Activated CD4-positive, alpha-beta T cell treated with anti-CD3 and anti-CD28 coated beads, Interleukin-2, amount 50 U/mL, for 4 hours (primary cell): ENCODE measurements at places on chromosomes 4 and X.
A peak's percentile ranks its signal among the peaks of the same experiment; 100 is the strongest.

DNA sequence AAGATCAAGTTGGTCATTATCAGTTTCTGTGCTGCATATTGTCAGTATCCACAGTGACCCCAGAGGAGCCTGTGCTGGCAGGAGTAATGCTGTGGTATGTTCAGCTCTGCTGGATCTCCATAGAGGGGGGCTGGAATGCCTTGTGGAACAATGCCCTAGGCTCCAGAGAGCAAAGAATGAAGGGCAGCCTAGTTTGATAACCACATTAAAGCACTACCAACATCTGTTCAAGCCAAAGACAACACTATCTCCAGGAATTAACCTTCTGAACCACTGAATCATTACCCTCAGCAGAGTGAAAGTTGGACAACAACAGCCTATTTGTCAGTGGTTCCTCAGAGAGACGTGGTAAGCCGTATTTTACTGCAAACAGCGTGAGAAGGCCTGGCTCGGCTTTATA, 192.3 kb upstream of the CXorf66 start:
- no peak for DNase-seq

DNA sequence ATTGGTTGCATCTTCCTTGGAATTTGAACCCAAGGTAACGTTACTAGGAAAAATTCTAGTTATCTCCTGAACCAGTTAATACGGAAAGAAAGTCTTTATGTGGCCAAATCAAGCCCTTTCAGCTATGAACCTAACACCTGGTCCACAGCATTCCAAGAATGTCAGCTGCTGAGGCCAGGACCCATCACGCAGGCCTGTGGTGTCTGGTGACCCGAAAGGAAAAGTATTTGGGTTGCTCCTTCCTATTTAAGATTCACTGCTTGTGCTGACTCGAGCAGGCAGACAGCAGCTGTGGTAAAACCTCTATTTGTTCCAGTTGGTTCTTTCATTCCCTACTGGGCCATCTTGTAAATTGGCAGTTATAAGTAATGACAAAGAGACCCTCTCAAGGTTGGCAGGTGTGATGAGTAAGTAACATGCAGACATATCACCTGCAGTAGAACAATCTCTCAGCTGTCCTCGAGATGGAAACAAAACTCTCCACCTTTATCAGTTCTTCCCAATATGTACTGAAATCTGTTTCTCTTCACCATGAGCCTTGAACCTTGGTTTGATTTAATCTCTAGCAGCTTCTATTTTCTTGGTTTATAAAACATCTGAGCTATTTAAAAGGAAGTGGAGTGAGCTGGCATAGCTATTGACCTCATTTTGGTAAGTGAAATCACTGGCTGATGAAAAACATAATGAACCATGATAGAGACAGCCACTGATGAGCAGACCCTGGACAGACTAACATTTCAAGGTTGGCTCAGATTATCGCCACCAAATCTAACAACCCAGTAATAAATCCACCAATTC, 182.1 kb upstream of the SMIM31 start:
- no peak for DNase-seq

GRCh38 chr4:176654565-176655216, 138.0 kb downstream of the VEGFC start:
- DNase-seq = no peak

- no peak for DNase-seq
Observed at GRCh38 chr4:1177274-1178141, 5.1 kb upstream of the SPON2 start.

- no peak for DNase-seq
Observed at GRCh38 chr4:156962528-156962974, 9.0 kb downstream of the PDGFC start.

GRCh38 chr4:114659386-114660008, 60.9 kb downstream of the UGT8 start:
- peak; percentile 3 for DNase-seq

- DNase-seq = no peak
Observed at GRCh38 chrX:47232803-47233332, at the start of gene USP11. USP11 (plus strand) TSS chrX:47233009; CDS start chrX:47233044, 35 bp downstream.

GRCh38 chr4:183747931-183748670, 89.0 kb downstream of the TRAPPC11 start:
- DNase-seq = no peak

- no peak for DNase-seq
Observed at GRCh38 chrX:11579636-11580600, 85.8 kb downstream of the ARHGAP6 start.

- no peak for DNase-seq
Observed at GRCh38 chr4:63036159-63036866, 1372.9 kb downstream of the TECRL start.

DNA sequence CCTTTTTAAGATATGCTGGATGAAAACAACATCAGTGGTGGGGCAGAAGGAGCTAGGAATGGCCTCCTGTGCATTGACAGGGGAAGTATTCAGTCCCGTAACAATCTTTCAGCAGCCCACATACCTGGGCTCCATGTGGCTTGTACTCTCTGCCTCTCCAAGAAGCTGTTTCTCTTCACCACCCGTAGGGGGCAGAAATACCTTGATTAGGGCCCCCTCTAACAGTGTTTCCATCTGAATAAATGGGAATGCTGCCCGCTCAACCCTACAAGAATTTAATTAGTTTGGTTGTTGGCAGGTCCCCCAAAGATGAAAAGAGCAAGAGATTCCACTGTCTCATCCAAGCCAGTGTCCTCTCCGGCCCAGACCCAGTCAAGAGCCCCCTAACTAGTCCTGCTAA, 155.2 kb downstream of the SMIM20 start:
- DNase-seq = no peak

GRCh38 chr4:134544303-134544770, 342.7 kb upstream of the PABPC4L start:
- no peak for DNase-seq

GRCh38 chr4:42501624-42502401, 104.5 kb downstream of the SHISA3 start:
- no peak for DNase-seq

GRCh38 chrX:5876984-5877596, 351.6 kb downstream of the NLGN4X start:
- no peak for DNase-seq

GRCh38 chr4:81528200-81528599, 56.5 kb upstream of the RASGEF1B start:
- no peak for DNase-seq

DNA sequence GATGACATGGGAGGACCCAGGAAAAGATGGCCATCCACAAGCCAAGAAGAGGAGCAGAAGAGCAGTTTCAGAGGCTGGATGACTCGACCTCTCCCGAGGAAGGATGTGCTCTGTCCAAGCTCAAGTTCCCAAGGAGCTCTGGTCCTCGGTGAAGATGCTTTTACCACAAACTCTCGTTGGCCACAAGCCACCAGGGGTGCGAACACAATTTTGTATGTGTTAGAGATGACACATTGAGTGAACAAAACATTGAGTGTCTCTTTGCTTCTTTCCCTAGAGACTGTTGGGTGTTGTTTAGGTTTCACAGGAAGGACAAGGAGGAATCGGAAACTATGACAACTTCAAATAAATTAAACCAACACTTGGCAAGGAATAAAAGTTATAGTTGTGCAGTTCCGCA, 26.3 kb downstream of the FGFBP1 start:
- no peak for DNase-seq

- no peak for DNase-seq
Observed at GRCh38 chr4:139655116-139655515, 10.5 kb upstream of the MGST2 start.

GRCh38 chrX:101417190-101417589, 9.2 kb downstream of the HNRNPH2 start:
- no peak for DNase-seq

GRCh38 chr4:133799717-133800315, 401.8 kb downstream of the PABPC4L start:
- DNase-seq = no peak

DNA sequence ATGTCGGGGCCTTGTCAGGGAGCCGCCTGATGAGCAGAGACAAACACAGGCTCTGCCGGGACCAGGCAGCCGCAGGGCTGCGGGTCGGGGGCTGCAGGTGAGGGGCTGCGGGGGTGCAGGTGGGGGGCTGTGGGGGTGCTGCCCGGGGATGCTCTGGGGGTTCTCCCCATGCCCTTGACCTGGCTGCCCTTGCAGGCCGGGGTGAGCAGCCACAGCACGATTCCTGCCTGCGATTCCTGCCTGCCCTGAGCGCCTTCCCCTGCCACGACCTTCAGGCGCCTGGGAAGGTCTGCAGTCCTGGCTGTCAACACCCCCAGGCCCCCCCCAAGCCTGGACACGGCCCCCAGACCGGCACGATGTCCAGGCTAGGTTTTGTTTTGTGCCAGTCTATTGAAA, 106.3 kb downstream of the FAM53A start:
- no peak for DNase-seq

DNA sequence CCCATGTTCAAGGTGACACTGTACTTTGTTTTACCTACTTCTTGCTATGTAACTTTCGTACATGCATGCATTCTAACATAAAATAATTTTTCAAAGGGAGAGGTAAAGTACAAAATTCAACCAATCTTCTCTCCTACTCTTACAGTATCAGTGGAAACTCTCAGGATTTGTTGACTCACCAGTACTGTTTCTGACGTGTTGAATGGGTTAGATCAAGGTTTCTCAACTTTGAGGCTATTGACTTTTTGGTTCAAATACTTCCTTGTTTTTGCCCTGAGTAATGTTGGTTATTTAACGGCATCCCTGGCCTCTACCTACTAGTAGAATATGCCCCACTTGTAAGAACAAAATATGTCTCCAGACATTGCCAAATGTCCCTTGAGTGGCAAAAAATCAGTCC, 94.6 kb upstream of the SMAD1 start:
- no peak for DNase-seq

DNA sequence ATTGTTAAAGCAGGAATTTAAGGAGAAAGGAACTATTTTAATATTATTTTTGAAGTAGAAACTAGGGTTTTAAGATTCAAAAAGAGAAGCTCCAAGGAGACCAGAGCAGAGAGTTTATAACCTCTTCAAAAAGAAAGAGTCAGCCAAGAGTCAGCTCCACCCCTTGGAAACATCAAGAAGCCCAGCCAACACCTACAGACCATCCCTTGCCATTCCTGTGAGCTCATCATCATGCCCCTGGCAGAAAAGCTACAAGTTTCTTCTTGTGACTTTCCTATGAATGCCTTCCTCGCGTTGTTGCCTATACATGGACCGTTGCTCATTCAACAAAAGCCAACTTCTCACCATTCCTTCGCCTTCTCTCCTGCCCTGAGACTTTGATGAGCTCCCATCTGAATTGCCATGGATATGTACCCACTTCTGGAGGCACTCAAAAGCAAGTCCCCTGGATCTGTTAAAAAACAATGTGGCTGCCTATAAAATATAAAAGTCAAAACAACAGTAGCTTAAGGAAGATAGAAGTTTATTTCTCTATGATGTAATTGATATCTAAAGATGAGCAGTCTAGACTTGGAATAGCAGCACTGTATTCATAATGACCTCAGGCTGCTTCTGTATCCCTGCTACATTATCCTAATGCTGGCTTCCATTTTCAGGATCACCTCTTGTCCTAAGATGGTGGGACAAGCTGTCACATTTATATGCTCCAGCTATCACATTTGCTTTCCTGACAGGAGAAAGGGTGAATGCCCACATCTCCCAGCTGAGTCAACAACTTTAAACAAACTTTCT, 20.3 kb downstream of the PLRG1 start:
- DNase-seq = no peak

DNA sequence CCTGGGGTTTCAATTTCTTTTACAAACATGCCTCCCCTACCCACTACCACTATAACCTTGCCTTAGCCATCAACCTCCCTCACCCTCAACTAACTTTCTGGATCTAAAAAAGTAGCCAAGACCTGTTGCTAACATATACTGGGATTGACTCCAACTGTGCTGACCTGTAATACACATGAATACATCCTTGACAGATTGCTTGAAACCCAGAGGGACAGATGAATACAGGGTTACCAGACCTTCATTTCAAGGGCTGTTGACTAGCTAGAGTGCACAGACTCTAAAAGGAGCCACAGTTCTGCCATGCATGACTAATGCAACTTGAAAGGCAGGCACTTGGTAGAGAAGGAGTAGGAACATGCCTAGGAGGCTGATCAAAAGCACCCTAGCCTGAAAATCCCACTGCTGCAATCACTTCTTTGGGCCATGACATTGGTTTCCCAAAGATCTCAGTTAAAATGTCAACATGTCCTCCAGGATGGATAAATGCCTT, 121.0 kb downstream of the PCDH19 start:
- DNase-seq = no peak

- DNase-seq = no peak
Observed at GRCh38 chrX:65196758-65197360, 220.6 kb upstream of the ZC4H2 start.

GRCh38 chr4:3386526-3386925, 55.2 kb upstream of the HGFAC start:
- no peak for DNase-seq

GRCh38 chr4:57426779-57427395, 316.7 kb upstream of the IGFBP7 start:
- no peak for DNase-seq

DNA sequence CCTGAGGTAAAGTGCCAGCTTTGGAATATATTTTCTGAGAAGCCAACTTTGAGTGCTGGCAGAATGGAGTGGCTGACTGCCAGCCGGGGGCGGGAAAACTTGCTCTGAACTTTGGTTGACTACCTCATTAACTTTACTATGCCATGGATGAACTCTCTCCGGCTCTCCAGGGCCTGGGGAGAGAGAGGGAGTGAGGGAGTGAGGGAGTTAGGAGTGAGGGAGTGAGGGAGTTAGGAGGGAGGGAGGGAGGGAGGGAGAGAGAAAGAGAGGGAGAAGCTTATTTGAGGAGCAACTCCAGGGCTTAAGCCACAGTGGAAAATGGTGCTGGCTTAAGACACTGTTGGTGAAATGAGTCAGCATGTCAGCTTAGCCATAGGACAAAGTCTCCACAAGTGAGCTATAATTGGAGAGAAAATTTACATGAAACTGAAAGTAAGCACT, 280.9 kb upstream of the RPS6KA3 start:
- no peak for DNase-seq

DNA sequence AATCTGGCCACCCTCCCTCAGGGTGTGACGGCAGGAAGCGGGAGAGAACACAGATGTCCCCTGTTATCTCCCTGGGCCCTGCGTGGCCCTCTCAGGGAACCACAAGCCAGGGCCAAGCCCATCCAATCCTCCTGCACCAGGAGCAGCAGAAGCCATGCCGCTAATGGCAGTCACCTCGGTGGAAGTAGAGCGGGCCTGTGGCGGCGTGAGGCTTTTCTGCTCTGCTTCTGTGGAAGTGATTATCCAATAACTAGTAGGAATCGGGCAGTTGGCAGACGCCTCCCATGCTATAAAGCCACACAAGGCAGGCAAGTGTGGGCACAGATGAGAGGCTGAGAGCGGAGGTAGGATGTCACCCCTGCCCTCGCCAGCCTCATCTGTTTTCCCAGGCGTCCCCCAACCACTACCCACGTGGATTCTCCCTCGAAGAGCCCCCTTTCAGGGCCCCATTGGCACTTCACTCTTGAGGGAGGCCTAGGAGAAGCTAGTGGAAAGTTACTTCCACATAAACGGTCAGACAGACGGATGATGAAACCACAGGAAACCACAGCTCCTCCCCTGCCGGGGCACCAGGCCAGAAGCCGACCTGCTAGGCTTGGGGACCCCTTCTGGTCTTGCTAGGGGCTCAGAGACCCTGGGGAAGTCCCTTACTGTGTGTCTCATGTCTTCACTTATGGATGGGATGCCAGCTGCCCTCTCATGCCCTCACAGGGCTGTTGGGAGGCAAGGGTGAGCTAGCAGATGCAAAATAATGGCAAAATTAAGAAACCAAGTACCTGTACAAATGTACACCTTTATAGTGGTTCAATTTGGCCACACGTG, 18.8 kb upstream of the TMSB4X start:
- DNase-seq = peak; percentile 32
